ENCODE measurements at places on chromosomes 5 and 9.
A peak's percentile ranks its signal among the peaks of the same experiment; 100 is the strongest.

GRCh38 chr5:117713585-117714198, 1139.1 kb upstream of the SEMA6A start:
- DNase-seq, result no peak

DNA sequence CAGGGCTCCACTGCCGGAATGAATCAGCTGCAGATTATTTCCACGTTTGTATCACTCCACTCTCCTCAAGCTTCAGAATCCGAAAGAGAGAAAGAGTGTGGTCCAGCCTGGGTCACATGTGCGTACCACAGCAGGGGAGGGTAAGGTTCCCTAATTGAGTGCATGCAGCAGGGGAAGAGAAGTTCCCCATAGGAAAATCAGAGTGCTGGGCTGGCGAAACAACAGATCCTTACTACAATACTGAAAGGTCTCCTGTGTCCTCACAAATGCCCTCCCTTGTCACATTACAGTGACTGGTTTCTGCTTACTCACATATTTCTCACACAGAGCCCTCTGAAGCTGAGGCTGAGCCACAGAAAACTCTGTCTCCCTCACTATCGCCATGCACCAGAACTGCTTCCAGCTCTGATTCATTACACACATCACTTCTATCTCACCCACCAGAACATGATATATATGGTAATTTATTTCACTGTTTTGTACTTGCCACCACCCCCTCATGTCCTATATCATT, 532.2 kb upstream of the TUSC1 start:
- no peak for DNase-seq

- DNase-seq, result no peak
These were observed 91.1 kb upstream of the ARRDC3 start for GRCh38 chr5:91474201-91474600.

GRCh38 chr9:112332977-112333638, at the start of gene PTBP3:
Gene PTBP3, minus strand, starts transcription at chr9:112333619. Its CDS starts 35,754 bp downstream, at chr9:112297865.
- DNase-seq, result peak; percentile 83

DNA sequence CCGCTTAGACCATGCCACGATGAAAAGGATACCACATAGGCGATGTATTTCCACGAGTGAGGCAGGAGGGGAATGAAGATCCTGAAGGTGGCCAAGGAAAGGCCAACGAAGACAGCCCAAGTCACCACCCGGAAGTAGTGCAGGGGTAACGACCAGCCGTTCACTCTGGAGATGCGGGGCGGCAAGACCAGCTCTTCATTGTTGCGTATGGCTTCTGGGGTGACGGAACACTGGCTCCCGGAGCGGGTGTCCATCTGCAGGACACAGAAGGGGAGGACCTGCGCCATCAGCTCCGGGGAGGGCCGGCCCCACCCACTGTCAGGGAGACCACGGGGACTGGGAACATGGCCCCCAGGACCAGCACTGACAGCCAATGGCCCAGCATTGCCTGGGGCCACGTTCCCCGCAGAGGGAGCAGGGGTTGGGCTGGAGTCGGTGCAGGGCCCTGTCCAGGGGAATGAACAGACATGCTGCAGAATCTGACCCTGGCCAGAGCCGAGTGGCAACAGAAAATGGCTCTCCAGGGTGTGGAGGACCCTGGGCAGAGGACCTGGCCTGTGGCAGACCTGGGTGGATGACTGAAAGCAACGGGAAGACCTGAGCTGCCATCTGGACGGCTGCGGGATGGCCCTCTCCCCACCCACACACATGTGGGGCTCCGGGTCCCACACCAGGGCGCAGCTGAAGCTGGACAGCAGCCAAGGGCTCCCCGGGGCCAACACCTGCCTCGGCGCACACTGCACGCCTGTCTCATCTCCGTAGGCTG, 17.7 kb downstream of the ZDHHC11B start:
- DNase-seq, result no peak

DNA sequence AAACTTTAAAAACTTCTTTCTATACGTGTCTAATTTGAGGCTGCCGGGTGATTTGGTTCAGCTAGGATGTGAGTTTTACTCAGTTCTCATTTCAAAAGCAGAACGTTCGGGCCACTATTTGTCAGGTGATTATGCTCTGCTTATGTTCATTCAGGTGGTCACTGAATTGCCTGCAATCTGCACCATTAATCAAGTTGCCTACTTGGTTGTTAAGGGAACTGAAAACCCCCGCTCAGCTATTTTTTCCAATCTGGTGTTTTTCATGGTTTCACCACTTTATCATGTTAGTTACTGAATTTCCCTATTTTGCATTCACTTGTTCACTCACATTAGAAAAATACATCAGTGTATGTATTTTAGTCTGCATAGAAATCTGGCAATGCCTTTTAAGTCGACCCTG, 523.0 kb downstream of the CSNK1G3 start:
- no peak for DNase-seq

GRCh38 chr5:93497096-93497495, 83.9 kb downstream of the NR2F1-AS1 start:
- DNase-seq, result no peak

DNA sequence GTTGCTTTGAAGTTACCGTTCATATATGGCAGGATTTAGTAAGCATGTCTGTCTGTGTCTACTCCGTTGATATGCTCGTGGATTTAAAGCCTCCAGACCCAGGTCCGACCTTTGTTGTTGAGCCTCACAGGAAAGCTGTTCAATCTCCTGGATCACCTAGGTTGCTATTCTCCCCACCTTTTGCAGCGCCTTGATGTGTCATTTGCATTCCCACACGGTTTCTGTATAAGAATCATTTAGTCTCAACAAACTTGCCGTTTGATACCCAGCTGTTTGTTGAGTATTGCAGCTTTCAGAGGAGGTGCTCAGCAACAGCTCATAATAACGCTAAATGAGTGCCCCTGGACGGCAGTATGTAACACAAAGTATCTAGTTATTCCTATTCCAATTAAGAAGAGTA, 1.2 kb upstream of the ADGRV1 start:
- DNase-seq, result no peak

DNA sequence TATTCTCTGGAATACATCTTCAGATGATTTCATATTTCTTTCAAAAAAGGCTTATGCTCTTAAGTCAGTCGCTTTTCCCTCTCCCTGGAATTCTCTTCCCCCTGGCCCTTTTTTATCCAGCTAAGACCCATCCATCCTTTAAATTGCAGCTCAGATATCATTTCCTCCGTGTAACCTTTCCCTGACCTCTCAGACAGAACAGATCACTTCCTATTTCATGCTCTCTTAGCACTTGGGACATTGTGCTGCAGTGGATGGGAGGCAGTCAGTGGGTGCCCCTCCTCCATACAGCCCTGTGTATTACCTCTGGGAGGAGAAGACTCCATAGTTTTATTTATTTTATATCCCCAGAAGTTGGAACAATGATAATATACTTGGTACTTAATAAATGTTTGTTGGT, 423.4 kb downstream of the ISL1 start:
- no peak for DNase-seq

GRCh38 chr5:87430863-87431457, 18.2 kb upstream of the CCNH start:
- DNase-seq, result no peak

- no peak for DNase-seq
These were observed 136.5 kb upstream of the ABCA1 start for GRCh38 chr9:105064248-105065097.

GRCh38 chr9:88947581-88948573, 43.4 kb upstream of the S1PR3 start:
- no peak for DNase-seq

DNA sequence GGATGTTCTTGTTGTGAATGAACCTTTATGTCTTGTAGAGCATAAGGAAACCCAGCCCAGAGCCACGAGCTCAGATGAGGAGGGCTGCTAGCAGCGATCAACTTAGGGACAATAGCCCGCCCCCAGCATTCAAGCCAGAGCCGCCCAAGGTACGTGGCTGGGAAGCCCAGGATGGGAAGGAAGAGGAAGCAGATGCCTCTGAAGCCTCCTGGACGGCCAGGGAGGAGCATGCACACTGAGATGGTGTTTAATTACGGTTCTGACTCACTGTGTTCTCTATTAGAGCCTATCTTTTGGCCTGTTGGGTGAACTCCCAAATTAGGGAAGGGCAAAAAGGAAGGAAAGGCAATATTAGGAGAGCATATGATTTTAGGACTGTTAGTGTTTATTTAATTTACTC, 75.3 kb downstream of the TJP2 start:
- no peak for DNase-seq

DNA sequence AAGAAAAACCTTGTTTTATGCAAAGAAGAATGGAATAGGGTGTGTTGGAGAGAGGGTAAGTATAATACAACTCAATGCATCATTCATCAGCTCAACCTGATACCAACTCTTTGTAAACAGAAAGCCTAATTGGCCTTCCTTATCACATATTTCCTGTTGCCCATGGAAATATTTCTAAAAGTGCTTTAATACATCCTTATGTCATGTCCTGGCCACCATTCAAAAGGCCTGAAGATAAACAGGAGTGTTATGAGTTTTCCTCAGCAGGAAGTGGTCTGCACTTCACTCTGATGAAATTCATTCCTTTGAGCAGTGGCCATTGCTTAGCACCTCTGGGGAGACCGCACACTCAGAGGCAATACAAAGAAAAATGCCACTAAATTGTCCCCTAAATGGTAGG, 511.2 kb downstream of the SEMA5A start:
- DNase-seq, result no peak

DNA sequence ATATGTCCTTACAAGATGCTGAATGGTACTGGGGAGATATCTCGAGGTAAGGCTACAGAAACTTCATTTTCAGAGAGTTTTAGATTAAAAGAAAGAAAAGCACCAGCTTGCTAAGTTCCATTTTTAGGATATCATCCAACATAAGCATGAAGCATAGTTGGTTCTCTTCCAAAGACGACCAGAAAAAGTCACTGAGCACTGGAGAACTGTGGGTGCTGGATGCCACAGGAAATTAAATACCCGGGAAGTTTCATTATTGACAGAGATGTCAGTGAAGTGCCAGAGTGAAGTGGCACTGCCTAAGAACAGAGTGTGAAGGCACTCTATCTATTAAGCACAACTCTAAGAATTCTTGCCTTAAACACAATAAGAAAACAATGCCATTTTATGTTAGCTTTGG, 76.8 kb downstream of the PIK3R1 start:
- DNase-seq, result no peak

GRCh38 chr9:5274770-5275169, 29.7 kb downstream of the RLN2 start:
- no peak for DNase-seq

DNA sequence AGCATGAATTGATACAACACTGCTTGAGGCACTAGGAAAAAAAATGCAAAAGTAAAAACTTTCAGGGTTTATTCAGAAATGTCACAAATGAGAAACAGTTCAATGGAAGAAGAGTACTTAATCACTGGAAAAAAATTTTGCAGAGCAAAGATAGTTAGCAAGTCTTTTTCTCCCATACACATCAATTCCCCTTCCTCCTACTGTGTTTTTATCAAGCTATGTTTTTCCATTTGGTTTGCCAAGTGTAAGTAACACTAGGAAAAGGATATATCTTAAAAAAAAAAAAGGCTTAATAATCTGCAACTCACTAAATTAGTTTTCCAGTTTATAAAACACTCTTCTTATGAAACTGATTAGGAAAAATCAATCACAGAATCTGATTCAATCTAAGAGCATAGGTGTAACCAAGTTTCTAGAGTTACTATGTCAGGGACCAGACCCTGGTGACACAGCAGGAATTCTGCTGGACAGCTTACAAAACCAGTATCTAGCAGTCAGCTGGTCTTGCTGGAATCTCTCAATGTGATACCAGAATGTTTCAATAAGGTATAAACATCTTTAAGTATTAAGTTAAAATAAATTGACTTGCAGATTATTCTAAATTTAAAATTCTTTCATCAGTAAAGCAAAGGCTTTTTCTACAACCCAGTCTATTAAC, 34.7 kb downstream of the RNF145 start:
- no peak for DNase-seq

DNA sequence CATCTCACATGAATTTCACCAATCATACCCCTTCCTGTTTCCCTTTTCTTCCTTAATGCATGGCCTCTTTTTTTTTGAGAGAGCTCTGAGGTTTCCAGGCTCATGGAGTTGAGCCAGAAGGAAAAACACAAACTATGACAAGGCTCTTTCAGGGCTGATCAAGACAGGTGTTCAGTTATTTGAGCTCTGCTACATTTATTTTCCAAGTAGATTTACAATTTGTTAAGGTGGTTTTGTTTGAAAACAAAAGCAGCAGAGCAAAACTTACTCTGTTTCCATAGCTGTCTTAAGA, 62.4 kb upstream of the IL7R start:
- DNase-seq, result no peak

DNA sequence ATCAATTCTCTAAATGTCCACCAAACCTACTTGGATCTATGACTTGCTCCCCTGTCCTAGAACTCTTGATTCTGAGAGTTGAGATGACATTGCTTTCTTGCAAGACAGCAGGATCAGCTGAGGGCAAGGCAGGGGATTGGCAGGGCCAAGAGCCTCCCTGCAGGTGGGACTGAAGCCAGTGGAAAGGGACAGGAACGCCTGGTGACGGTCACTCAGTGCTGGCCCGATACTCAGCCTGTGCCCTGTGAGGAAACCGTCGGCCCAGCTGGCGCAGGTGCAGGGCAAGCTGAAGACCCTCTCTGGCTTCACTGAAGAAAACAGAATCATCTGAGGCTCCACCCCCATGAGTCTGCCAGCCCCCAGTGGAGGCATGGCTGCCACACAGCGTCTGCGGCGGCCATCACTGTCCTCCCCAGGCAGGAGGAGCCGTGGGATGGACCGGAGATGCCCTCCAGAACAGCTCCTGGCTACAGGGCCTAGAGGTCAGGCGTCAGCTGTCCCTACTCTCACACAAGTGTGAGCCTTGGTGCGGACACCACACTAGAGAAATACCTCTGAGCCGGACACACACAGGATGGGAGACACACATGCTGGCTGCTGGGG, 14.7 kb downstream of the UBAC1 start:
- no peak for DNase-seq

DNA sequence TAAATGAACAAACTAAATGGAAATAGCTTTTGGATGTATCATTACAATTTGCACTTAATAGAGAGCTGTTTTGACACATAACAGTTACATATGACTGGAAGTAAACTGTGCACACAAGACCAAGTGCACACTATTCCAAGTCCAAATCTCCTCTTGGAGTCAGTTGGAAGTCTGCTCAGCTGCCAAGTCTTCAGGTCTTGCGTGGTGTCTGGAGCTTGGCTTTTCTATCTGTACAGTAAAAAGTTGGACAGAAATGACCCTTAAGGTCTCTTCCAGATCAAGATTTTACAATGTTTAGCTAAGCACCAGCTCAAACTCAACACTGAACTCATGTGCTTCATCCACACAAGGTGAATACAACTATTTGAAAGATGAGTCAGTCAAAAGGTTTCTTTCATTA, 456.9 kb downstream of the RASEF start:
- DNase-seq, result no peak

GRCh38 chr5:76736679-76737556, 21.0 kb downstream of the F2R start:
- DNase-seq, result no peak
